ENCODE measurements at places on chromosomes 2 and 18.

DNA sequence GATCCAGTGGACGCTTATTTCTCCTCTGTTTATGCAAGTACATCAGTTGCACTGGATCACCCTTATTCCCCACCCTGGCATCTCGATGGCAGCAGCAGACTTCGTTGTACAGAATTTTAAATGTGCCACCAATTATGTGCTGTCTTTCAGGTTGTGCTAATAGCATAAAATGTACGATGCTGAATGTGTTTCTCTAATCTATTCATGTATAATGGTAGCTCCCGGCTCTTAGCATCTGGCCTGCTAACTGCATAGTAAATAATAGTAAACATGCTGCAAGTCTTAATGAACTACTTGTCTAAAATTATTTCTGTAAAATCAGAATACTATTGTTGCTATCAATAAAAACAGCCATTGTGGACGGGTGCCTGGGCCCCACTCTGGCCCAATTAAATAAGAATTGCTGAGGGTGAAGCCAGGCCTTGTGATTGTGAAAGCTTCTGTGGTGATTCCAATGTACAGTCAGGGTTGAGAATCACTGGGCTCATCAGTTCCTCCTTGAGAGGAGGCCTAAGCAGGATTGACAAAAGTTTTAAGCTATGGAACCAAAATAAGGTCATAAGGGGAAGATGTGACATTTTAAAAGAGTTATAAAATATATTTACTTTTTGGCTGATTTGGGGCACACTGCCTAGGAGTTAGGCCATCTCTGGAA is 14.4 kb upstream of the MYO3B start:
- no peak for DNase-seq

GRCh38 chr2:169034256-169034655 is 3.1 kb upstream of the ABCB11 start:
- DNase-seq: no peak

DNA sequence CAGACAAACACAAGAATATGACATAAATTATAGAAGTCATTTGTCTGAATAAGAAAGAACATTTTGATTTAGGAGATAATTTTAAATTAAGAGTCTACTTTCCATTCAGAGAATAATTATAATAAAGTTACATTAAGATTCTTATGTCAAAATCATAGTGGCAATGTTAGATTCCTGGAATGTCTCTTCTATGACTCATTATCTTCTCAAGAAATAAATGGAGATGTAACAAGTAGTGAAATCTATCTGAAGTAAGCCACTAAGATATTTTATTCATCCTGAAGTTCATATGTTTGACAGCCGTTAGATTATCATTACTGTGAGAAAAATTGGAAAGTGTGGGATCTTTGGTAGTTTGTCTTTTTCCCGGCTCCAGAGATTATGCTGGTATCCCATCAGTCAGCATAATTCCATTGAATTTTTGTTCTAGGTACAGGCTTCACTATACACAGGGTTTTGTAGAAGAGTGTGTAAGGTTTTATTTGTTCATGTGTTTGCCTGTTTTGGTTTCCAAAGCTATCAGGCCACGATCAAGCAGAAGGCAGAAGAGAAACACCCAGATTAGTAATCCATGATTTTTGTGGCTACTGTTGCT is 1246.6 kb upstream of the LRRTM1 start:
- no peak for DNase-seq

DNA sequence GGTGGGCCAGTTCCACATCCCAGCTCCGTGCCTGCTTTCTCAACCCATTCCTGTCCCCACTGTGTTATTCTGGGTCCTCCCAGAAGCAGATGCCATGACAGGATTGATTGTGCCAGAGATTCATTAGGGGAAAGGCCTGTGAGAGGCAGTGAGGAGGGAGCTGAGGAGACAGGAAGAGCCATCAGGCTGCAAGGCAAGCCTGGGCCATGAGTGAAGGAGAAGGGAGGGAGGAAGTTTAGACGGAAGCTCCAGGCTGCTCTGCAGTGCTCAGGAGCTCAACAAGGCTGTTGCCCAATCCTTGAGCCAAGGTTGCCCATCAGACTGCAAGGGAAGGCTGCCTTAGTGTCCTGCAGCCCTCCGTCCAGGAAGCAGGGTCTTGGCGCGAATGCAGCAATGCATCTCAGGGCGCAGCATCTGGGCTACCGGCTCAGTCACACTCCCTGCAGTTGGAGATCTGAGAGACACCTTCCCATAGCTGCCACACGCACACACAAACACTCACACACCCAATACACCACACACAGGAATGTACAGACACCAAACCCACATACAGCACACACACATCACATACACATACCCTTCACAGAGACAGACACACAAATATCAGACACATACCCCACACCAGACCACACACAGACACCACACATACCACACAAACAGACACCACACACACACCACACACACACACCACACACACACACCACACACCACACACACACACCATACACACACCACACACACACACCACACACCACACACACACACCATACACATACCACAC is 139.5 kb upstream of the NDUFV2 start:
- DNase-seq: no peak

GRCh38 chr2:35410431-35411061 is 945.0 kb upstream of the CRIM1 start:
- no peak for DNase-seq

DNA sequence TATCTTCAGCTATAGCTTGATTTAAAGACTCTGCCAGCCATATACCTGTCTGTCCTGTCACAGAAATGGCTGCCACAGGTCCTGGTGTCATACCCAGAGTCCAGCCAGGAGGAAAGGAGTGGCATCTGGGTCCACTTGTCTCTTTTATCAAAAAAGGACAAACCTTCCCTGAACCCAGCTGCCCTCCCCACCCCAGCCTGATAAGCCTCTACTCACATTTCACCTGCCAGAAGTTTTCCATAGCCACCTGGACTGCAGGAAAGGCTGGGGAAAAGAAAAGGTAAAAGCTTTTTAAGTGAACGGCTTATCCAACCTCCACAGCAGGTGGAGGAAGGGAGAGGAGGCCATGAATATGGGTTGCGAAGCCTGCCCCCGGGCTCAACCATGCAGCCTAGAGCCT is 32.8 kb downstream of the TMEM163 start:
- no peak for DNase-seq

- DNase-seq: no peak
Measured at GRCh38 chr2:190664240-190664639, 15.4 kb downstream of the NAB1 start.

- no peak for DNase-seq
Measured at GRCh38 chr2:42185220-42185921, 16.2 kb downstream of the EML4 start.

GRCh38 chr2:198135481-198135934 is 331.1 kb downstream of the PLCL1 start:
- no peak for DNase-seq

DNA sequence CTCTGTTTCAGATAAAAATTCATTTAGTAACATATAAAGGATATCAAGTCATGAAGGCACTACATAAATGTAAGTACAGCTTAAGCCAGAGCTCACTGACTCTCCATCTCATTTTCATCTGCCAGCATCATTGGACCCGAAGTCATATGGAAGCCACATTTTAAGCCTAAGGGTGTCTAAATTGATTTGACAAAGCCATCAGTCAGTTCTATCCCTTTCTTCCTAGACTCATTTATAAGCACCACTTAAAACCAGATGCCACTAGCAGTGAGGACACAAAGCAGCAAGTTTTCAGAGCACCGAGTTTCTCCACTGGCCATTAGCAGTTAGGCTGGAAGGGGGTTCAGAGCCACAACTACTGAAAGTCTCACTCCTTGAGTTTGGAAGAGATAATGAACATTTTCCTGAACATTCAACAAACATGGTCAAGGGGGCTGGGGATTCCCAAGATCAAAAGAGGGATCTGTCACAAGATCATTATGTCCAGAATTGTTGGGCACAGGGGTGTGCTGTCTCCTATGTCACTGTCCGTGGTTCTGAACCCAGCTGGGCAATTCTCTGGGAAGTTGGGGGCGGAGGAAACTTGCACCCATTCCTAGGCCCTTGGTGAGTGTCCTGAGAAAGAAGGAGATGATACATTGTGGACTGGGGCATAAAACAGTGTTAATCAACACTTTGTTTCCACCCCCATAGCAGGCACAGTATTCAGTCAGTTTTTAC is 158.5 kb upstream of the LMAN1 start:
- DNase-seq: no peak

GRCh38 chr2:163990541-163990940 is 254.7 kb upstream of the FIGN start:
- no peak for DNase-seq

- no peak for DNase-seq
Measured at GRCh38 chr2:203740871-203741281, 34.4 kb downstream of the CD28 start.

- DNase-seq: no peak
Measured at GRCh38 chr18:48356909-48357631, 52.1 kb downstream of the ZBTB7C start.
